ENCODE measurements at places on chromosomes 2 and 18.

DNA sequence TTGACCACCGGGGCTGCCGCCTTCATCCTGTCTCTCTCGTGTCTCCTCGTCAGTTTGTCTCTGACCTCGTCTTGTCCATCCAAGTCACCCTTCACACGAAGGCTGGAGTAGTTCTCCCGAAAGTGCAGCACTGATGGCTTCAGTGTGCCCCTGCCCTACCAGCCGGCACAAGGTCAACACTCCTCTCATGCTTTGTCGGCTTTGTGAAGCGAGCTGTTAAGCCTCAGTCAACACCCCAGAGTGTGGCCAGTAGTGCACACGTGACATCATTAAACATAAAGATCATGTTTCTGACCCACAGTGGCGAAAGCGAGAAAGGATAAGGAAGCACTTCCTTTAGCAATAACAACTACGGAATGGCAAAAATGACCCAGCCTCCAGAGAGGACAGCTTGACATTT is 23.2 kb downstream of the ACKR3 start:
- no peak for DNase-seq

GRCh38 chr2:96866586-96866985 is 3.3 kb downstream of the SEMA4C start:
- no peak for DNase-seq

GRCh38 chr18:47847635-47848034 is 82.8 kb downstream of the SMAD2 start:
- no peak for DNase-seq

DNA sequence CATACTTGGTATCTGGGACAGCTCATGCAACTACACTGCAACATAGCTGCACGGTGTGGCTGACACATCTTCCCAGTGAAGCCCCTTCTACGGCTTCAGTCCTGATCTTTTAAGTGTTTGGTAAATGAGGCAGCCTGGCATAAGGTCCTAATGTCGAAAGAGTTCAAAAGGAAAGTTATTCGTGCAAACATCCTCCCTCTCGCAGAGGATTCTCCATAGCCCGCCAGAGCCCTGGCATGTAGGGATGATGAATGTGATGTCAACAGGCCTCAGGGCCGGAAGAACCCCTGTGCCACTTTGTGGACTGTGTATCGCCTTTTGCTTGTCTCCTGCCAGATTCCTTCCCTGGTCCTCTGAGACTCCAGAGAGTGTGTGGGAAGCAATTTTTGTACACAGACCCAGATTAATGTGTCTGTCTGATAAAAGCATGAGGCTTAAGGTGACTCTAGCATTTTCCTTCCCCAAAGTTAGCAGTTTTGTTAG is 88.5 kb downstream of the SOCS6 start:
- DNase-seq, result no peak

GRCh38 chr2:156490466-156490840 is 54.3 kb downstream of the GPD2 start:
- DNase-seq, result no peak

DNA sequence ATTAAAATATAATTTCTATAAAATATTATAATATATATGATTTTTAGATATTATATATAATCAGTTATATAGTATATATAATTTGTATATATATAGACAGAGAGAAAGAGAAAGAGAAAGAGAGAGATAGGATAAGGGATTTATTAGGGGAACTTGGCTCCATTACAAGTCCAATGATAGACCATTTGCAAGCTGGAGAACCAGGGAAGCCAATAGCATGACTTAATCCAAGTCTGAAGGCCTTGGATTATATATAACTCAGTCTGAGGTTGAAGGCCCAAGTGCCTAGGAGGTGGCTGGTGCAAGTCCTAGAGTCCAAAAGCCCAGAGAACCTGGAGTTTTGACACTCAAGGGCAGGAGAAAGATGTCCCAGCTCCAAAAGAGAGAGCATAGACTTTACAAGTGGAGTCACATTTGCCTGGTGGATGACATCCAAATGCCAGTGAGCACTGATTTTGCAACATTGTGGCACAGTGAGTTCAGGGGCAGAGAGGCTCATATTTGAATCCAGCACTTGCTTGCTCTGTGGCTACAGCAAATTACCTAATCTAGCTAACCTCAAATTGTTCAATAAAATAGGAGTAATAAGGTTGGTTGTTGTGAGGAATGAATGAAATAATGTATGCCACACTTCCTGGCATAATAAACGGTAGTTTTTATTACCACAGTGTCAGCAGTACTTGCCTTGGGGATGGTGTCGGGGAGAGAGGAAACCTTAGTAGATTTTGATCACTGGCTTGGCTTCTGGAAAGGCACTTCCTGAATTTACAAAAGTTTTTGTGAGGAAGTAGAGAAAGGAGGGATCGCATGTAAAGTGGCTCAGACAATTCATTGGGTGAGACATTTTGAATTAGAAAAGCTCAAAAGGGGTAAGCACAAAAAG is 69.6 kb upstream of the CD28 start:
- no peak for DNase-seq

DNA sequence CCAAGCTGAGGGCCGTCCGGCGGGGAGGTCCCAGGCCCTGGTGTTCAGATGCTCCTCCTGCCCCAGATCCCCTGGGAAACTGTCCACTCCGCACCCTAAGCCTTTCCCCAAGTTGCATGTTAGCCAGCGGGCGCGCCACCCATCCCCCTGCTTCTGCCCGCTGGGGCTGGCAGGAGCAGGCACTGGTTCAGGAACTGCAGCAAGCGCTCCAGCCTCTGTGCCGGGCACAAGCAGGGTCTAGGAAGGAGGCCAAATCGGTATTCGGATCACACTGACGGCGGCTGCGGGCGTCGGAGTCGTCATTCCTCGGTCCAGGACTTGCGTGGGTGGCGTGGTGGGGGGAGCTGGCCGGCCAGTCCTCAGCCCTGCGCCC is 53.7 kb downstream of the FAM168B start:
- no peak for DNase-seq

DNA sequence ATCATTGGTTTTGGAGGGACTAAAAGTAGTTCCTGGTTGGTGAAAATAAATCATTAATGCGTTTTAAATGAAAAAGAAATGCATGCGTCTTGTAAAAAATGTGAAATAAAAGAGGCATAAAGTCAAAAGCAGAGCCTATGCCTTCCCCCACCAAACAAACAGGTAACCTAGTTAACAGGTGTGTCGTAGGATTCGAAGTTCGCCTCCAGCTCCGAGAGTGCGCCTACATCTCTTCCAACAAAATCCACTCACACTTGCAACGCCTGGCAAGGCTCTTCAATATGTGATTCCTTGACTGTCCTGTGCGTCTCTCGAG is 677 bp upstream of the SMAD4 start:
- no peak for DNase-seq

DNA sequence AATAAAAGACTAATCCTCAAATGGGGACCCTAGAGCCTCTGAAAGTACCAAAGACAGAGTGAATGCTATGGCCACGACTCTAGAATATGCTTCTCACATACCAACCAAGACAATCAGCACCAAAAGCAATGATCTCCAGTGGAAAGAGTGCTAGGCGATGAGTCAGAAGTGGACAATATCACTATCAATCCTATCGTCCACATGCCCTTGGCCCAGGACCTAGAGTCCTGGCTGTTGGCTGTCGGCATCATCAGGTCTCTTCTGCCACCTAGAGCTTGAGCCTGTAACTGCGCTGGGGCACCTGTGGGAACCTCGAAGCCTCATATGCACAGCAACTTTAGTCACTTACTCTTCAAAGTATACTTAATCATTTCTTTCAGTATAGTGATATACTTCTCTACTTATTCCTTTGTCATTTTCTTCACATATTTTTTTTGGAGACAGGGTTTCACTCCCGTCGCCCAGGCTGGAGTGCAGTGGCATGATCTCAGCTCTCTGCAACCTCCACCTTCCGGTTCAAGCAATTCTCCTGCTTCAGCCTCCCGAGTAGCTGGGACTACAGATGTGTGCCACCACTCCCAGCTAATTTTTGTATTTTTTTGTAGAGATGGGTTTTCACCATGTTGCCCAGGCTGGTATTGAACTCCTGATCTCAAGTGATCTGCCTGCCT is 29.7 kb downstream of the NOL10 start:
- DNase-seq, result no peak

DNA sequence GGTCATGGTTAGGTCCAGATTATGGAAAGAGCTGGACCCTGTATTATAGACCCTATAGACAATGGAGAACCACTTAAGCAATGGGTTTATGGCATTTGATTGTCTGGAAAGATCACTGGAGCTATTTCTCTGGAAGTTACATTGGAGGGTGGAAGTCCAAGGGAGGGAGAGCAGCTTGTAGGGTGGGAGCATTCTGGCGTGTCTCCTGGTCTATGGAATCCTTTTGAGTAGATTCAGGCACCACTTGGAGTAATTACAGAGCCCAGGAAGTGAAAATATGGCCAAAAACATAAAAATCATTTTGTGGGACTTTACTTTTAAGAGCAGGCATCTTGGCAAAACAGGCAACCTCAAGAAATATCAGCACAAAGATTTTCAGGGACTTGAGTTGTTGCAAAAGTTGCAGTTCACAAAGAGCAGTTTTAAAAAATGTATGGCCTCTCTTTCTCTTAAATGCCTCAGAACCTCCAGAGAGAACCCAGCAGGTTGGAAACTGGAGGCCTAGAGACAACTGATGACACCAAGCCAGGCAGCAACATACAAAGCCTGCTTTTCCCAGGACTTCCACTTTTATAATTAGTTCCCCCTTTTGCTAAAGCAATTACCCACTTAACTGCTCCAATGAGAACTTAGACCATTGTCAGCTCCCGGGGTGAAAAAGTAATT is 331.0 kb downstream of the MYCN start:
- no peak for DNase-seq

DNA sequence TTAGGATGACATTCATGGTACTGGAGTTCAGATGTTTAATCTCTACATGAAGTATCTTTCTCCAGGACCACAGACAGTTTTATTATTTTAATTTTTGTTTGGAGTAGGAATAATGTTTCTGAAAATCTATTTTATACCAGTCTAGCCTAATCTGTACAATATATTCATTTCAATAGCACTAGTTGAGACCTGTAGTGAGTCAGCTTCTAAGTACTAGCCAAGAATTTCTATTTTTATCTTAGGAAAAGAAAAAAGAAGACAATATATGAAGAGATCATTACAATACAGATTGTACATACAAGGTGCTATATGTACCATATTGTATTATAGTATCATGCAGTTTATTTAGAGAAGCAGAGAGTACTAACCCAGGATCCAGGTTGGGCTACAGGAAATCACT is 826.9 kb upstream of the PIK3C3 start:
- DNase-seq, result no peak

- no peak for DNase-seq
Observed at GRCh38 chr2:219697811-219698747, 70.6 kb downstream of the SLC4A3 start.

- DNase-seq, result no peak
Observed at GRCh38 chr2:217899231-217900009, 103.4 kb downstream of the TNS1 start.

GRCh38 chr18:45678850-45679249 is 45.1 kb upstream of the SLC14A1 start:
- DNase-seq, result no peak

- no peak for DNase-seq
Observed at GRCh38 chr2:172480301-172481218, 53.2 kb downstream of the ITGA6 start.

DNA sequence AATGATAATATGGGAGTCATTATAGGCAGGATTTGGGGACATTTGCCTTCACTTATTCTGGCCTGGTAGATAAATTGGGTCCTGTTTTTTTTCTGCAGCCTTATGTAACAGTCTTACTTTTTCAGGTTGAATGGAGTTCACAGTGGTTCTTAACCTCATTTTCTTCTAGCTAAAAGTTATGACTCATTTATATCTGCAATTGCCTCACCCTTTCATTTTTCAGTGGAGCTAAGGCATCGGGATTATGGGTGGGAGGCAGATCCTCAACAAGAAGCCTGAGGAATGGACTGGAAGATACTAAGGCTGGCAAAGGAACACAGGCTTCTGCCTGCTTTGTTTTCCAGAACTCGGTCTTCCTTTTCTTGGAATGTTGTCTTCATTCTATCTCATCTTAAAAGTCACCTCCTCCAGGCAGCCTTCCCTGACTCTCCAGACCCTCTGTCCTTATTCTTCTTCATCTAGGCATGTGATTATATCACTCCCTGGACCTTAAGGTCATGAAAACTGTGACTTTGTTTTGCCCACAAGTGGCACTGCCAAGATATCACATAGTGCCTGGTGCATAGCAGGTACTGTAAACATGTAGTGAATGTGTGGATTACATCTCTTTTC is 41.0 kb upstream of the ACSL3 start:
- DNase-seq, result no peak

DNA sequence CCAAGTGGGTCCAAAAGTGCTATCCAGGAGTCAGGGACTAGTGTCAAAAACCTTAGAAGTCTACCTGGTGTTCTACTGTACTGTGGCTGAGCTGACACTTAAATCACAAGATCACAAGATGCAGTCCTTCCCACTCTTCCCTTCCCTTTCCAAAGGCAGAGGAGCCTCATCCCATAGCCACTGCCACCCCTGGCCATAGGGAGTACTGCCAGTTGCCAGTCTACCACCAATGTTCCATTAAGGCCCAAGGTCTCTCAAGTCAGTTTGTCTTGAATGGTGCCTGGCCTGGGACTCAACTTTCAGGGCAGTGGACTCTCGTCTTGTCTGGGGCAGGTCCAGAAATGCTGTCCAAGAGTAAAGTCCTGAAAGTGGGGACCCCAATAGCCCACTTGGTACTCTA is 585.6 kb downstream of the NUP35 start:
- no peak for DNase-seq

DNA sequence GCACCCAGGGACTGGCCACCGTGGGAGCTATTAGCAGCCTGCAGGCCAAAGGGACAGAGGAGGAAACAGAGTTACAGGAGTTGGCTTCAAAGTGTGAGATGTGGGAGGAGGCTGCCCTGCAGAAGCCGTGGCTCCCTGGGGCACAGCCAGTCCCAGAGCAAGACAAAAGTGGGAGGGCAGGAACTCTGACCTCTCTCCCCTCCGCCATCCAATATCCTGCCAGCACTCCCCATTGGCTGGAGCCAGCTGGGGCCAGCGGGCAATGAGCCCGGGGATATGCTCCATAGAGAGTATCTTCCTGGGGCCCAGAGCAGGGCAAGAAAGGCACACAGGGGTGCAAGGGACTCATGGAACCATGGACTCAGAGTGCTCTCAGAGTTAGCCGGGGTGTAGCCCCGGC is 143.1 kb downstream of the INHBB start:
- no peak for DNase-seq

GRCh38 chr2:1856475-1856874 is 112.2 kb upstream of the PXDN start:
- no peak for DNase-seq

DNA sequence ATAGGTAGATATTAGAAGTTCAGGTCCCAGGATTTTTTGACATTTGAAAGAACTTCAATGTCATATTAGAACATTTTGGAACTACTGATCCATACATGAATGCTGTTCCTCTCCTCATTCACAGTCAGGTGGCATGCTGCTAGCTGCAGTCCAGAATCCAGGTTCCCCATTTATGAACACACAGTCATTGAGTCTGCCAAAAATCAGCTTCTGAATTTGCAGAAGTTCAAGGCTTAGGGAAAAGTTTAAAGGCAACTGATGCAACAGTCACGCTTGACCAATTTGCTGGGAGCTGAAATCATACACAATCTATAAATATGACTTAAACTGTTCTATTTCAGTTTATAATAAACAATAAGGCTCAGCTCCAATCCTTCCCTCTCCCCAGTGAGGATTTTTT is 17.3 kb upstream of the TTR start:
- no peak for DNase-seq

- DNase-seq, result no peak
Observed at GRCh38 chr18:44954257-44954656, 273.6 kb downstream of the SETBP1 start.
